ENCODE measurements at places on chromosomes 4 and X. TPM values are rescaled to one million over a fixed set of nuclear protein-coding genes. Genes with fewer than 3 reads are reported as not detected.

Gene MTNR1A
- not detected for total RNA-seq

Gene CCDC149
- 36.4 TPM for total RNA-seq

Gene CACNA1F
- total RNA-seq = 0.09 TPM

Gene GLUD2
- total RNA-seq = 2.0 TPM

Gene TXK
- total RNA-seq = 2.6 TPM

Gene NMU
- total RNA-seq = not detected

Gene IBSP
- total RNA-seq = not detected

Gene ASB9
- total RNA-seq = 1.4 TPM

Gene PAGE1
- not detected for total RNA-seq

Gene ETNPPL
- not detected for total RNA-seq

Gene PLP1
- 3.6 TPM for total RNA-seq

Gene BTK
- 5.2 TPM for total RNA-seq

Gene SLC6A14
- not detected for total RNA-seq

Gene TLR1
- 11.1 TPM for total RNA-seq

Gene SLITRK4
- total RNA-seq = 13.2 TPM

Gene DTHD1
- total RNA-seq = 0.37 TPM

Gene NWD2
- not detected for total RNA-seq

Gene FAM9B
- total RNA-seq = not detected

Gene ARX
- total RNA-seq = not detected

Gene TRPC5OS
- total RNA-seq = not detected

Gene RAB33A
- 12.7 TPM for total RNA-seq

Gene TLL1
- 9.8 TPM for total RNA-seq

Gene PPEF2
- not detected for total RNA-seq

Gene ZNF185
- 2.8 TPM for total RNA-seq

Gene UBQLN2
- total RNA-seq = 28.2 TPM

Gene AREG
- total RNA-seq = 6.0 TPM

Gene ZAR1
- not detected for total RNA-seq

Gene SORBS2
- total RNA-seq = 139 TPM

Gene SNX12
- 59.3 TPM for total RNA-seq

Gene TSC22D3
- total RNA-seq = 309 TPM

Gene TCEAL7
- 11.6 TPM for total RNA-seq

Gene CDX4
- total RNA-seq = not detected

Gene KLF8
- 20.5 TPM for total RNA-seq

Gene MAGEC3
- total RNA-seq = 0.29 TPM

Gene DUSP21
- total RNA-seq = not detected

Gene PIGA
- total RNA-seq = 11.9 TPM

Gene SPACA5
- total RNA-seq = not detected

Gene NPFFR2
- not detected for total RNA-seq

Gene MAOB
- 41.5 TPM for total RNA-seq

Gene TCEAL2
- 10.1 TPM for total RNA-seq

Gene USP17L15
- total RNA-seq = not detected

Data from posterior vena cava (tissue), 2 donors.